ENCODE measurements at places on chromosomes 7 and 10.

DNA sequence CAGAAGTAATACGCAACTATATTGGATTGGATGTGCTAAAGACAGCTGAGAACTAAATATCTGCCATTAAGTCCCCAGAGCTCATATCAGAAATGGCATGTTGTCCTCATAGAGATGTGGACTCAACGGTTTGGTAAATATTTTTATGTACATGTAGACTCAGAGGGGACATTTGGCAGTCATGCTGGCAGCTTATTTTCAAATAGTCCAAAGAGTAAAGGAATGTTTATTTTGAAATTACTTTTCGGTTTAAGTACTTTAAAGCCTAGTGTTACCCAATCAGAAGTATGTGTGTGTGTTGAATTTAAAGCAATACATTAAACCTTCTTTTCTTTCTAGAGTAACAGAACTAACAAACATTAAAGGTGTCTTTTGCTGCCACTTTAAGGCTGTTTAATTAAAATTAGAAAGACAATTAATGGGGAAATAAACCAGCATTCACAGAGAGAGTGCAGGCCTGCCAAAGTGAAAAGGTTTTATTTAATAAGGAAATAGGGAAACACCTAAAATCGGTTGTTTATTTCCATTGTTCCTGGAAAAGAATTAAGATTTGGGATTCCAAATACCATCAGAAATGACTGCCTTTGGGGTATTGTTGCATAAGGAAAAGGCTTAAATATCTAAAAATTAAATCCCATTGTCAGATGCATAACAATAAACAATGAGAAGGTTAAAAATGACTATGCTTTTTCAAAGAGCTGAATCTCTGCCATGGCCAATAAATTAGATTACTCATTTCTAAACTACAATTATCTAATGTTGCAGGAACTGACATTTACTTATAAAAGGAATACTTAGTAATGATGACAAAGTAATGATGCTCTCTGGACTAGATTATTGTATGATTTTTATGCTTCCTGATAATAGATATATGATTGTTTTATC is 113.4 kb upstream of the AHR start:
- DNase-seq = no peak

GRCh38 chr10:86553639-86554038 is 32.0 kb upstream of the WAPL start:
- no peak for DNase-seq

GRCh38 chr7:23622506-23622925 is 25.3 kb downstream of the CCDC126 start:
- DNase-seq = no peak

DNA sequence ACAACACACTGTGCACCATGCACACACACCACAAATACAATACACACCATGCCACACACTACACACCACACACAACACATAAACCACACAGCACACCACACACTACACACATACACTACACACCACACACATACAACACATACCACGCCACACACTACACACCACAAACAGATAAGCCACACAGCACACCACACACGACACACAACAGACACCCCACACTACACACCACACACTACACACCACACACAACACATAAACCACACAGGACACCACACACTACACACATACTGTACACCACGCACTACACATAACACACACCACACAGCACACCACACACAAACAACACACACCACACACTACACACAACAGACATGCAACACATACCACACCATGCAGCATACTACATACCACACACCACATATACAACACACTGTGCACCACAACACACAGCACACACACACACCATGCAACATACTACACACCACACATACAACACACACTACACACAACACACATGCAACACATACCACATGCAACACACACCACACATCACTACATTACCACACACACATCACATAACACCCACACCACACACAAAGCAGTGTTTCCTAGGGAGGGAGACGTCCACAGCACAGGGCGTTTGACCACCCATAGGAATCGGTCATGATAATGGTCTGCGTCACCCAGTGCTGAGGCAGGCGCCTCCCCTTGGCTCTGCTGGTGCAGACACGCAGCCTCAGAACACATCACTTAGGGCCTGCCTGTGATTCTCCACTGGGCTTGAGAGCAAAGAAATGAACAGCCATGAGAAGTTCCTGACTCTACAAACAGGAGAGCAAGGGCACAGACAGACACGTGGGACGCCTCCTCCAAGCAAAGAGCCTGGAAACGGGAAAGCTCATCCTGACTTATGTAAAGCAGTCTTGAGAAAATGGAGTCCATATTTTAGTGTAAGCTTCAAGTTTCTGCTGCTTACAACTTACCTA is 458.3 kb downstream of the PTPRN2 start:
- DNase-seq = no peak

DNA sequence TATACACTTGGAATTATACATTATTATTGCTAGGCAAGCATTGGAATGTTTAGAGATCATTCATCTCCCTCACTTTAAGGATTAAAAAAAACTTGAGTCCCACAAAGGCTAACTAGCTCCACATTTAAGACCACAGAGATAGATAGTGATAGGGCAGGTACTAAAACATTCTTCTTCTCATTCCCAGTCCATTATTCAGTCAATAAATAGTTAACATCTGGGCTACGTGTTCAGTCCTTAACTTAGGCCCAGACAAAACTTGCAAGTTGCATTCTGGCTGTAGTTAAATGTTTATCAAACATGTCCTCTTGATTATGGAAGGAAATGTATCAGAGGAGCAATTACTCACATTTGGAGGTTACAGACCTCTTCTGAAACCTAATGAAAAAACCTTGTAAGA is 2.4 kb downstream of the GNG11 start:
- DNase-seq = no peak

- DNase-seq = no peak
These were observed 92.8 kb downstream of the CD36 start for GRCh38 chr7:80731281-80731680.

DNA sequence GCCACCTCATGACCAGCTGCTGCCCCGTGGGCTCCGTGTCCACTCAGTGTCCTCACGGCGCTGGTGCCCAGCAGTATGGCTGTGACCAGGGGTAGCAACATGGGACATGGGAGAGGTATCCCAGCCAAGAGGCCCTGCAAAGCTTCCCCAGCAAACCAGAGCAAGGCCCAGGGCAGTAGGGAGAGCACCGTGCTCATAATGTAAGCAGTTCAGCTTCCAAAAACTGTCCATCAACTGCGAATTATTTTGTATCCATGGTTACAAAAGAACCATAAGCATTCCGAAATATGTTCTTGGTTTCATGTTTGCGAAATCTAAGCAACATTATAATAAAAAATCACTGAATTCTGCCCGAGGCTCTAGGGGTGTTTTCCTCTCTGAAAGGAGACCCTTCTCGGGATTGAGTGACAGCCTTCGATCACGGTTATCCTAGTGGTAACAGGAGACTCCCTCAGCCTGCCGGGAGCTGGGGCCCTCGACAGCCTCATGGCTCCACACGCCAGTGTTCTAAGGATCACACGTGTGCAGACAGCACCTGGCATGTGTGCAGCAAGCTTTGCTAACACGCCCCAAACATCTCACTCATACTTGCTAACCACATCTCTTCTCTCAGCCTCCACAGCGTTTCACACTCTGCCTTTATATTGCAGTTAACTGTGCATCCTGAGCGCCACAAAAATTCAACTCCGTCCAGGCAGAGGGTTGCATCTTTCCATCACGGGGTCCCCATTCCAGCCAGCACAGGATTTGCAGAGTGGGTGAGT is 117.6 kb downstream of the DIP2C start:
- no peak for DNase-seq

DNA sequence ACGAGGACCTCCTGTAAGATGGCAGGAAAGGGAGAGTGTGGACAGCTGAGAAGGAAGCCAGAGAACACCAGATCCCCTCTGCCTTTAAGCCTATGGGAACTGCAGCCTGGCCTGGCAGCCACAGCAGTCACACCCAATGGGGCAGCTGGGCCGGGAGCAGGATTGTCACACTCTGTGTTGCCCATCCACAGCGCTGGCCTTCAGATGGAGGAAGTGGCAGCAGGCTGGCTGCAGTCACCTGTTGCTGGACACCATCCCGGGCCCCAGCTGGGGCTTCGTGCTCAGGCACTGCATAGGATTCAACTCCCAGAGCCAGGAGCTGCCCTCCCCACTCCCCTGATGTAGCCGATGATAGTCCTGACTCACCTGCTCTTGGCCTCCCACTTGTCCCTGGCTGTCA is 114.4 kb downstream of the COL13A1 start:
- no peak for DNase-seq

DNA sequence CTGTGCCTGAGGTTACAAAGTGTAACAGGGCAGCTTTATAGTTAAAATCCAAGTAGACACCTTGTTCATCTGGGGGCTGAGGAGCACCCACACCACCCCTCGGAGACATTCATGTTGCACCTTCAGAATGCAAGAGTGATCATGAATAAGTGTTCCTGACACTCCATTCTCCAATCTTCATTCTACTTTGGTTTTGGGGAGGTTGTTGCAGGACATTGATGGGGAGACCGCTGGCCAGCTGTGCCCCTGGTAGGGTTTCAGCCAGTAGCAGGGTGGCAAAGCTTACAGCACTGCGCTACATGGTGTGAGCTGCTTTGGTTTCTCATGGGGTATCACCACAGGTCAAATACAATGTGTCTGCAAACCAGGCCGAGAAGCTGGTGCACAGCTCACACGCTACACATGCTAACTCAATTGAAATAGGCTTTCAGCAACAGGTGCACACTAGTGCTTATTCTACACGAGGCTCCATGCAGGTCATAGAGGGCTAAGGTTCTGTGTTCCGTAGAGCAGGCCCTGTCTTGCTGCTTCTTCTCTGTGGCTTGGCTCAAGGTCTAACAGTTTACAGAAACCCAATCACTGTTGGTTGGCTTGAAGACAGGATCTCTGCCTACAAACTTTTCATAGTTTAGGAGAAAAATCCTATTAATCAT is 317.4 kb upstream of the ZNF32 start:
- no peak for DNase-seq

- no peak for DNase-seq
These were observed 882.3 kb downstream of the PCDH15 start for GRCh38 chr10:53918755-53919154.

GRCh38 chr7:159007996-159008389 is 136.7 kb downstream of the VIPR2 start:
- no peak for DNase-seq

- DNase-seq = no peak
These were observed 42.6 kb upstream of the C7orf33 start for GRCh38 chr7:148547951-148548350.

DNA sequence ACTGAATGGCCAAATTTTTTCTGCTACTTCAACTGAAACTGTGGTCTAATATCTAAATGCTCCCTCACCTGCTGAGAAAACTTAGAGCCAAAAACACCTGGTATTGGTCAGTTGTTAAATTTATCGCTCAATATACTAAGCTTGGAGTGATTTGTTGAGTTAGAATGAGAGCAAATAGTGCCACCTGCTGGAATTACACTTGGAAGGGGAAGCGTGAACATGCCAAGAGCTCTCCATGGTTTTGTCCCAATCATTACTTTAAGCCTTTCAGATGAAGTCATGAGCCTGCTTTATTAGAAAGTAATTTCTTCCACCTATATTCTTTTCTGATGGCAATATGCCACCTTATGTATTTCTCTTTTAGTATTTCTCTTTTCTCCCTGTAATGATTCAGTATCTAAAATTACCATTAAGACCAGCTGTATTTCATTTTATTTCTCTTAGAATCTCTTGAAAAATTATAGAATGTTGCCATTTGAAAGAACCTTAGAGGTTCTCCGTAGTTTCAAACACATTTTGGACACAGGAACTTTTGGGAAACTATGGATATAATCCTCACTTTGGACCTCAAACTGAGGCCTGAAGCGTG is 447.8 kb upstream of the C7orf33 start:
- DNase-seq = peak; percentile 8

DNA sequence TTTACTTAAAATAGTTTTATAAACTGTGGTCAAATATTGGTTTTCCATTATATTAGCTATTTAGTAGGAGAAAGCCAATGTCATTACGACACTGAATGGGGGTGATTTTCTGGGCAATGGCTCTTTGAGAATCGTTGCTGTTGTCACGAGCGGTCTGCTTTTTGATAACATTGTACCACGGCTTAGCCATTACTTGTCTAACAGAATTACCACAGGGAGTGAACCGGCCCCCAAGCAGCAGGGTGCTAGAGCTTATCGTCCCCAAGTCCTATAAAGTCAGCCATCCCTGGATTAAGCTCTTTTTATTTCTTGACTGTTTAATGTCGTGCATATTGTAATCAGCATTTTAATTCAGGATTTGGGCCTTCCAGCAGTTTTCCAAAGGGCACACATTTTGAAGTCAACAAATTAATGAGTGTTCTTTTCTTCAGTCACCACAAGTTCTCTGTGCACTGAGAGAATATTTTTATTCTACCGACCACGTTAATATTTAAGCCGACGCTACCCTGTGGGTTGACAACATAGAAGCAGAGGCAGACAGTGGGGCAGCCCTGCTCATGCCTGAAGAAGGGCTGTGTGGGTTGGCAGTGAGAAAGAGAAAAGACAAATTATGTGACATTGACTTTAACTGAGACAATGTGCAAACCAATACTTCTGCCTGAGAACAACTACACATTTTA is 125.8 kb downstream of the ICA1 start:
- no peak for DNase-seq

DNA sequence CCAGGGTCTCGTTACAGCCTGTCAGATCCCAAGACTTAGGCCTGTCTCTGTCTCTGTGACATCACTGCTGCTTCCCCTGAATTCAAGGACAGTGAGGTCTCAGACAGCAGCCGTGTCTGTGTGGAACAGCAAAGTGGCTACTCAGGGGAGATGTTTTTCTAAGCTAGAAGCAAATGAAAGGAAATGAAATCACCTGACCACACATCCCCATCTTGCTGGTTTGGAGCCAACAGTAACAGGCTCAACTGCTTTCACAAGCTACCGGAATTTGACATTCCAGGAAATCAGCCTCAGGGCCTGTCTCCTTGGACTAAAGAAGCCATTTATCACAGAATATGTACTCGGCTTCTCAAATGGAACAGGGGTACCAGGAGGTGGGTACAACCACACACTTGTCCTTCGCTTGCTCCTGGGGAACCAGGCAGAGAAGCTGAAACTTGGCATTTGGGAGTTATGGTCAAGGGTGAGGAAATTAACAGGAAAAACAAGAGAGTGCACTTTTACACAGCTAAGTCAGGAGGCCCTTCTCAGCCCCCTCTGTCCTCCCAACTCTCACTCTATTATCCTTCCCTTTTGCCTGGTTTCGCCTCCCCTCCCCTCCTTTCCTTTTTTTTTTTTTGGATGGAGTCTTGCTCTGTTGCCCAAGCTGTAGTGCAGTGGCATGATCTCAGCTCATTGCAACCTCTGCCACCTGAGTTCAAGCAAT is 73.2 kb downstream of the SPDYE5 start:
- DNase-seq = no peak

- DNase-seq = no peak
These were observed 10.9 kb downstream of the TECPR1 start for GRCh38 chr7:98240961-98241673.

- no peak for DNase-seq
These were observed 14.4 kb downstream of the RAMP3 start for GRCh38 chr7:45171946-45172345.
